Activated T-cell treated with anti-CD3 and anti-CD28 coated beads, Interleukin-2, amount 50 U/mL, for 1 hour (primary cell): ENCODE measurements at places on chromosomes 3 and 15.
A peak's percentile ranks its signal among the peaks of the same experiment; 100 is the strongest.

- DNase-seq: no peak
Measured at GRCh38 chr3:129365296-129366136, 62.9 kb downstream of the EFCAB12 start.

DNA sequence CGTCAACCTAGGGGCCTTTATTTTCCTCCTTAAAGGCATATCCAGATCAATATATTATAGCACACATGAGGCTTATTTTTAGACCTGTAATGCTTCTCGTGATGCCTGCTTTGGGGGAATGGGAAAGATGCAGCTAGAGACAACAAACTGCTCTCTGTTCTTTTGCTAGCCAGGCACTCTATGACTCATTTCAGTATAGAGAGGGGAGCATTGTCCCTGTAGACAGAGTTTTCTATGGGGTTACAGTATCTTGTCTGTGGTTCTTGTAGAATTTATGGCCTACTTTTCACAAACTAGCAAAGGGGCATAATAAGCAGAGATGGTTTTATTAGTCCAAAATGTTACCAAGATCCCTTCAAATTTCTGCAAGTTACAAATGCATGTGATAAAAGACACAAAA is 305.6 kb downstream of the LSAMP start:
- no peak for DNase-seq

DNA sequence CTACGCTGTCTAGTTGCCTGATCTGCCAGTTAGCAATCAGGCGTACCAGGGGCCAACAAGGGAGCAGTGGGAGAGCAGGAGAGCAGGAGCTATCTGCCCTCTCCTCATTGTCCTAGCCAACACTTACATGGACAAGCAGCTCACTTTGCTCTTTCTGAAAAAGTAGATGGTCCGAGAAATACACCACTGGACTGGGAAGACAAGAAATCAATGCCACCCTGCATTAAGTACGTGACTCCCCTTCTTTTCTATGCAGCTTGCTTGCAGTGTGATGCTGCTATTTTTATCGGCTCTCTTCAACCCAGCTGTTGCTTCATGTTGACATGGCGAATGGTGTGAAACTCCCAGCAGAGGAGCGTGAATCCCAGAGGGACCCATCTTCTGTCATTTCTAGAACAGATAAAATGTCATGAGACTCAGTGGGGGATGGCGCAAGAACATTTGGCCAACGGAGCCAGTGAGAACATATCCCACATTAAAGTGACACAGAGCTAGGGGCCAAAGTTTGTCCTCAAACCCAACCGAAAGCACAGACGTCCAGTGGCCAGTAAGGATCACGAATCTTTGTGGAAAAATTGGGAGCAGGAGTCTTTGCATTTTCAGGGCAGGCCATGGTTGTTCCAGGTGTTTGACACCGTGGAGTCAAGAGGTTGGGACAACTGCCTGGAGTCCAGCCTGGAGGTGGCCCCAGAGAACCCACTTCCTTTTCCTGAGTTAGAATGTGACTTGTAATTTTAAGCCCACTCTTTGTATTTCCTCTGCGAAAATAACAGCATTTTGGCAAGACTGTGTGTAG is 53.7 kb upstream of the MEF2A start:
- no peak for DNase-seq

DNA sequence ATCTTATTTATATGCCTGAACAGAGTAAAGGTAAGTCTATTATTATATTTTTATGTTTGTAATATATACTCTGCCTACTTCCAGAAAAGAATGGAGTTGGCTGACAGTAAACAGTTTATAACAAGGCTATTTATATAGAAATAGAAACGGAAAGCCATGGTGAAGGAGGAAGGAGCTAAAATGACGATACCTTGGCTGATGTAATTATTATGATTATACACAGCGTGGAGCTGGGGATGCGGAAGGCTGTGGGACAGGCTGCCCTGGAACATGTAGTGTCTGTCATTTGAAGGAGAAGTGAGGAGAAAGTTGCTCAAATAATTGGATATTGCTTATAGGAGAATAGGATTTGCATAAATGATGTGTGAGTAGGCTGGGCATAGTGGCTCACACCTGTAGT is 37.8 kb downstream of the CEMIP start:
- DNase-seq: no peak

- DNase-seq: no peak
Measured at GRCh38 chr3:54784021-54784420, 143.8 kb downstream of the LRTM1 start.

DNA sequence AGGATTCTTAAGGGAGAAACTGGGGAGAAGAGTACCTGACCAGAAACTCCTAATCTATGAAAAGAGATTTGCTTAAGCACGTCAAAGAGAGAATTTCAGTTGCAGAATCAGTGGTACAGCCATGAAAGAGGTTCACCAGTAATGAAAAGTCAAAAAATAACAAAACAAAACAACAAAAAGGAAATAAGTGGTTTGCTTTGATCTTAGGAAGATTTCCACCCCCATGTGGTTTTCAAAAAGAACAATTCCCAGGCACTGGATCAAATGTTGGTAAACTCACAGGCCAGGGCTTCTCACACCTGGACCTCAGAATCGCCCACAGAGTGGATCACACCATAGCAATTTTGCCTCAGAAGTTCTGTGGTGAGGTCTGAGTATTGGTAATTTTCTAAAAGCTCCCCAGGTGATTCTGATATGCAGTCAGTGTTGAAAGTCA is 67.5 kb downstream of the TMEM39A start:
- no peak for DNase-seq

GRCh38 chr15:61687651-61688050 is 372.6 kb downstream of the VPS13C start:
- no peak for DNase-seq

DNA sequence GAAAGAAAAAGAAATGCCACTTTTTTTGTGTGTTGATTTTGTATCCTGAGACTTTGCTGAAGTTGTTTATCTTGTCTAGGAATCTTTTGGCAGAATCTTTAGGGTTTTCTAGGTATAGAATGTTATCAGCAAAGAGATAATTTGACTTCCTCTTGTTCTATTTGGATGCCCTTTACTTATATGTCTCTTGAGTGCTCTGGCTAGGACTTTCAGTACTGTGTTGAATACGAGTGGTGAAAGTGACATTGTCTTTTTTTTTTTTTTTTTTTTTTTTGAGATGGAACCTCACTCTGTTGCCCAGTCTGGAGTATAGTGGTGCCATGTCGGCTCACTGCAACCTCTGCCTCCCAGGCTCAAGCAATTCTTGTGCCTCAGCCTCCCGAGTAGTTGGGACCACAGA is 64.7 kb upstream of the NPHP3 start:
- DNase-seq: no peak

DNA sequence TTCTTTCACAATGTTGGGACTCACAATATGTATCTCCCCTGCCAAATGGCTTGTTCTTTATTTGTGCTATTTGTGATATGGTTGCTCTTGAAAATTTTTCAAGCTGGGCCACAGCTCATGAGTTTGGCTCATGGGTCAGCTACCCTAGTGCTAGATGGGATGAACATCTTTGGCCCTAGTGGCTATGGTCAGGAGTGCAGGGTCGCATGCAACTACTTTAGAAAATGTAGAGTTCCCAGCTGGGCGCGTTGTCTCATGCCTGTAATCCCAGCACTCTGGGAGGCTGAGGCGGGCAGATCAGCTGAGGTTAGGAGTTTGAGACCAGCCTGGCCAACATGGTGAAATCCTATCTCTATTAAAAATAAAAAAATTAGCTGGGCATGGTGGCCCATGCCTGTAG is 55.8 kb downstream of the POLR2M start:
- no peak for DNase-seq

- no peak for DNase-seq
Measured at GRCh38 chr3:108191394-108191793, 30.8 kb downstream of the IFT57 start.

DNA sequence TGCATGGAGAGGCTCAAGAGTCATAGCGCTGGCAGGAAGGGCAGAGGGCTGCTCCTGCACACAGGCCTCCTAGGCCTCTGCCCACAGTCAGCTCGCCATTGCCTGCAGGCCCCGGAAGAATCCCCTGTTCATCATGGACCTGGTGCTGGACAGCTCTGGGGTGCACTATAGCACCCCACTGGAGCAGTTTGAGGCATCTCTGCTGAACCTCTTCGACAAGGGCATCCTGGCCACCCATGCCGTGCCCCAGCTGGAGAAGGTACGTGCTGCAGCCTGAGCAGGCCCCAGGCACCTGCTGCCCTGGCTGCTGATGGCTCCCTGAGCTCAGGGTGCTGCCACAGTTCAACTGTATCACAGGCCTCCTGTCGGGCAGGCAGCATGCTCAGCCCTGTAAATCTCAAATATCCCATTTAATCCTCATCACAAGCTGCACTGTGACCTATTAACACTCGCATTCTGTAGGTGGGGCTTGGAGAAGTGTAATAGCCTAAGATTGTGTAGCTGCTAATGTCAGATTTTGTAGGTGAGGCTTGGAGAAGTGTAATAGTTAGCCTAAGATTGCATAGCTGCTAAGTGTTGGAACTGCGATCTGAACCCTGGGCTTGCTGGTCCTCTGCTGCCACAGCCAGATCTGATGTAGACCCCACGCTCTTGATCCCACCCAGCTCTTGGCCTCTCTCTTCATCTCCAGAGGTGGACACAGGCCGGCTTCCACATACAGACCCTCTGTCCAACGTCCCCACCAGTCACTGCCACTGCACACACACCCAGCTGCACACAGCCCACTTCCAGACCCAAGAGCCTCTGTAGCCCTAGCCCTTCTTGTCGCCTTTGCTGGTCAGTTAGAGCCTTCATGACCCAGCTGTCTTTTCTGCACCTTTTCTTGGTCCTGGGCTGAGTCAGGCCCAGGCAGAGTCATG is 31.9 kb downstream of the DNAH1 start:
- DNase-seq: no peak

DNA sequence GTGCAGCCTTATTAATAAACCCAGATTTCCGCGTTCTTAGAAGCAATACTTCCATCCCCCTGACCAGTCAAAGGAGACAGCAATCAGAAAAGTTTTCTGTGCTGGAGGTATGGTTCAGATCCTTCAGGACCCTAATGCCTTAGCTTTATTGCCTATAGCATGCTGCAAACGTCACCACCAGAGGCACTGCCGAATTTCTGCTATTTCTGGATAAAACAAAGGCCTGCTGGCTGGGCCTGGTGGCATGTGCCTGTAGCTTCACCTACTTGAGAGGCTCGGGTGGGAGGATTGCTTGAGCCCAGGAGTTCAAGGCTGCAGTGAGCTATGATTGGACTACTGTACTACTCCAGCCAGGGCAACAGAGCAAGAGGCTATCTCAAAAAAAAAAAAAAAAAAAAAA is 407.2 kb downstream of the FOXP1 start:
- no peak for DNase-seq

GRCh38 chr3:132268956-132269355 is 48.3 kb upstream of the ACP3 start:
- no peak for DNase-seq

DNA sequence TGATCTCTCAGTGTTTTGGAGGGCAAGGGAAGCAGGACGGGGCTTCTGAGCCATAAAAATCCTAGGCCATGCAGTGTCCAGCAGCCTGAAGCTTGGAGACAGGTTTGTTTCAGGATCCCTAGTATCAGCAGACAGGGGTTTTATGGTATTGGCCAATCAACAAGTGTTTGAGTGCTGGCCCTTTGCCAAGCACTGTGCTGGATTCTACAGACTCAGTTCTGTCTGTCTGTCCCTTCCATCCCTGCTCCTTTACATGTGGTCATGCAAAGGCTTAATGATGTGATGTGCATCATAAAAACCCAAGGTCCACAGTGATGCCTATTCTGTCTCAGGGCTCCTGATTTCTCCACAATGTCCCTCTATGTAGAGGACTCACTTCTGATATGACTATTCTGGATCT is 184.1 kb downstream of the LRTM1 start:
- no peak for DNase-seq

DNA sequence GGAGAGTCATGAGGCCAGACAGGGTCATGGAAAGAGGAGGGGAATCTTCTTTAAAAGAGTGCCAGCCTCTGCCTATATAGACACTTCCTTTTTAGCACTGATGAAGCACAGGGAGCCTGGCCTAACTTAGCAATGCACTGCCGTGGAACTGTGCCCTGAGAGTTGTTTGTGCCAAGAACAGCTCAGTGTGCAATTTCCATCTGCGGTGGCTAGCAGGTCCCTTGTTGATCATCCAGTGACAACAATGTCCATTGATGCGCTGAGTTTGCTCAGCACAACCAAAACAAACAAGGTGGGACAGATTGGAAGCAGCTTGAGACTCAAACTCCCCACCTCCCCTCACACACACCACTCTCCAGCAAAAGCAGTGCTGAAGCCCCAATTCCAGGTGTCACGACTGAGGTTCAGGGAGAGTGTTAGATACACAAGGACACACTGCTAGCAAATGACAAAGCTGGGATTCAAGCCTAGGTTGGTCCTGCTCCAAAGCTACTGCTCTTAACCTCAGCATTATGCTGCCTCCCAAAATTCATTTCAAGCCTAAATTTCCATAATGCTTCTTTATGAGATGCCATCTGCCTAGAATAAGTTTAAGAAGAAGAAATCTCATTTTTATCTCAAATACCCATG is 316.6 kb upstream of the UBE2E2 start:
- DNase-seq: no peak

DNA sequence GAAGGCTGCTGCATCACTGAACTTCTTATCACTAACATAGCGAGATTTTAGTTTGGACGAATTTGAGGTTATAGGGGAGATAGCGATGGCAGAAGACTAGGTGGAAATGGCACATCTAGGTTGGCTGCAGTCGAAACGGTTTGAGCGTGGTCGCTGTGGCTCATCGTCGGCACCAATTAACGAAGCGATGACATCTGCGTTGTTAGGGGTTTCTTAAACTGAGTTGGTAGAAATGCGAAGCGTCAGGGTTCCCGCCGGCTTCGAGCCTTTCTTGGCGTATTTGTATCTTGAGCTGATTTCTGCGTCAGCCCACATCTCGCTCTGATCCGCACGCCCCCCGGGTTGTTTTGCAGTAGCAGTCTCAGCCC is 319 bp downstream of the LNP1 start:
- peak; percentile 63 for DNase-seq

GRCh38 chr3:195081242-195081963 is 189.6 kb downstream of the XXYLT1 start:
- no peak for DNase-seq

DNA sequence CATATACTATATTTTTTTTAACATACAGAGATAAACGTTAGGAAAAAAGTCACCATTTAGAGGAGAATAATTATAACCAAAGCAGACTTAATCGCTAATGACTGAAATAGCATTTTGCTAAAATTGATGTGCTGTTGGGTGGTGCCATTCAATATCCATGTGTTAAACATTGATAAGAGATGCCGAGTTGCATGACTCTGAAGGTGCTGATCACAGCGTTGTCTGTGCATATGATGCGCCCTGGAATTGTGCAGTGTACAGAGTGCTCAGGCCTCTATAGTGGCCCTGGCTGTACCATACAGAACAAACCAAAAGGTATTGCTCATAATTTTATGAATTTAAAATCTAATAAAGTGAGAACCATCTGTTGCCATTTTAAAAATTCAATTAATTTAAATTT is 168.3 kb downstream of the MEIS2 start:
- DNase-seq: no peak

GRCh38 chr3:176490357-176490756 is 706.9 kb downstream of the TBL1XR1 start:
- no peak for DNase-seq
